ENCODE measurements at places on chromosomes 16 and 17.

DNA sequence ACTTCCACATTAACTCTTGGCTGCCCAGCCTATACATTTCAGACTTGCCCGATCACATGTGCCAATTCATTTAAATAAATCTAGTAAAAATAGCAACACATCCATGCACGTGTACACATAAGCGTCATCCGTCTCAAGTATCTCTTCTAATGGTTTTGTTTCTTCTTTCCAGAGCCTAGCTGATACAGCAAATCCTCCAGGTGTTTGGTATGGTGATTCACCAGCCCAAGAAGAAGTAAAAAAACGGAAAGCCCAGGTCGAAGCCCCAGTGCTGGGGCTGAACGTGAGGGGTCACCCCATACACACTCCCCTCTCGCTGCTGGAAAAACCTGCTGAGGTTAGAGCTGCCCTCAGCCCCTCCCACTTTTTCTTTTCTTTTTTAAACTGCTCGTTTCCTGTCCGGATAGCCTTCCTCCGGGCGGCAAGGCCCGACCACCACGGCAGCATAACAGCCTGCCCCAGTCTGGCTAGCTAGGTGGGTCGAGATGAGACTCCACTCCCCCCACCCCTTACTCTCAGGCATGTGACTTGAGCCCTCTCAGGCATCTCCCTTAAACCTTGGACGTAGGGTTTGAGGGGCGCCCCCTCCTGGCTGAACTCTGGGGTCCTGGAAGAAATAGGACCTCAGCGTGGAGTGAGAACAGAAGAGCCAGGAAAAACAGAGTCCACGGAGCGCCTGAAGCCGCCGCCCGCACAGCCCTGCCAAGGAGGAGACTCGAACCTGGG, 13.9 kb upstream of the OR1F1 start:
- DNase-seq: peak; percentile 64

DNA sequence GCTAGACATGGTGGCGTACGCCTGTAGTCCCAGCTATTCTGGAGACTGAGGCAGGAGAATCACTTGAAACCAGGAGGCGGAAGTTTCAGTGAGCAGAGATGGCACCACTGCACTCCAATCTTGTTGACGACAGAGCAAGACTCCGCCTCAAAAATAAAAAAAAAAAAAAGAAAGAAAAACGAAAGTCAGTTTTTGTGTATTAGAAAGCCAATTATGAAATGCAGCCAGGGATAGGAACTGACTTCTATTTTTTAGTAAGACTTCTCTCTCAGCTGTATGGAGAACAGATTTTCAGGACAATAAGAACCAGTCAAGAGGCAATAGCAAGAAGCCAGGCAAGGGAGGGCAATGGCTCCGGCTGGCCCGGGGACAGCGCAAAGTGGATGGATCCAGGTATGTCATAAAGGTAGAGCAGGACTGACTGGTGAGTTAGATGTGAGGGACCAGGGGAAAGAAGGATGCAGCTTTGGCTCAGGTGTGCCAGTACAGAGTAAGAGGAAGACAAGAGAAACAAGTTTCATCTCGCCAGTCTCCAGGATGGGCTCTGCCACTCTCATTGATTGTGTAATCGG, 12.5 kb upstream of the CCL1 start:
- DNase-seq: no peak

- DNase-seq: no peak
These were observed 27.8 kb downstream of the GRIN2A start for GRCh38 chr16:10154389-10154788.

- no peak for DNase-seq
These were observed 4.2 kb downstream of the SMPD3 start for GRCh38 chr16:68444056-68444657.

DNA sequence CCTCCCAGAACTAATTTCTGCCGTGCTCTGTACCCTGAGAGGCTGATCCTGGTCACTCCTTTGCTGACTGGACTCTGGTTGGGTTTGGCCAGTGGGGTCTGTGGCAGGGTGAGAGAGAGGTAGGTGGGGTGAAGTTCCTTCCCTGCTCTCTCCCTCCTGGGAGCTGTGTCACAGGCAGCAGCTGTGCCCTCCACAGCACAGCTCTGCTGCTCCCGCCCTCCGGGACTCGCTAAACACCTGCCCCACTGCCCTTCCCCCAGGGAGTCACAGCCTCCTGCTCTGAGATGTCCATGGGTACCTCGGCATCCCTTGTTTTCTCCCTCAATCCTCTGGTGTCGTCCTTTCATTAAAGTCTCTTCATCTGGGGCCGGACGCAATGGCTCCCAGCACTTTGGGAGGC, 66.4 kb downstream of the SRCIN1 start:
- DNase-seq: no peak

DNA sequence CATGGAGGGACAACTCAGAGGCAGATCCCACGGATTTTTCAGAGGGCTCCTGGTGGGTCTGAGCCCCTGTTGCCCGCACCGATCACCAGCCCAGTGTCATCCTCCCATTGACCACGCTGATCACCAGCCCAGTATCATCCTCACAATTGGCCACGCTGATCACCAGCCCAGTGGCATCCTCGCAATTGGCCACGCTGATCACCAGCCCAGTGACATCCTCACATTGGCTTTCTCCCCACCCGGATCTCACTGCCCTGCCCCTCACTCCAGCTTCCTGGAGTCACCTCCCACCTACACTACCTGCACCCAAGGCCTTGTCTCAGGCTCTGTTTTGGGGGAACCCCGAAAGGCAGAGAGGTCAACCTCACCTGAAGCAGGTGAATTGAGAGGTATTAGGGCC, 358.2 kb upstream of the TNRC6C start:
- no peak for DNase-seq

DNA sequence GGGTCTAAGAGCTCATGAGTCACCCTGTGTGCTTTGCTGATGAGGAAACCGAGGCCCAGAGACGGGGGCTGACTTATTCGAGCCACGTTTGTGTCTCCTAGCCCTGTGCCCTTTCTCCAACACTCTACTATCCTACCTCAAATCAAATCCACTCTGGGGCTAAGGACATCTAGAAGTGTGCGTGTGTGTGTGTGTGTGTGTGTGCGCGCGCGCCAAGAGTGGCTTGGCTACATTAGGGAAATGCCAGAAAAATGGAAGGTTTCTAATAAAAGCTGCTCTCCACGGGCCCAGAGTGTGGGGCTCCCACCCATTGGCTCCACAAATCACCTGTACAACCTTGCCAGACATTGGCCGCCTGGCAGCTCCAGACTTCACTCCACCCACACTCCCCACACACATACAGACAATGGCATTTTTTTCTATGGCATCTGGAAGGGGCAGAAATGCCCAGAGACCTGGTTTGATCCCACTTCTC, 30.3 kb upstream of the PHOSPHO1 start:
- DNase-seq: no peak

DNA sequence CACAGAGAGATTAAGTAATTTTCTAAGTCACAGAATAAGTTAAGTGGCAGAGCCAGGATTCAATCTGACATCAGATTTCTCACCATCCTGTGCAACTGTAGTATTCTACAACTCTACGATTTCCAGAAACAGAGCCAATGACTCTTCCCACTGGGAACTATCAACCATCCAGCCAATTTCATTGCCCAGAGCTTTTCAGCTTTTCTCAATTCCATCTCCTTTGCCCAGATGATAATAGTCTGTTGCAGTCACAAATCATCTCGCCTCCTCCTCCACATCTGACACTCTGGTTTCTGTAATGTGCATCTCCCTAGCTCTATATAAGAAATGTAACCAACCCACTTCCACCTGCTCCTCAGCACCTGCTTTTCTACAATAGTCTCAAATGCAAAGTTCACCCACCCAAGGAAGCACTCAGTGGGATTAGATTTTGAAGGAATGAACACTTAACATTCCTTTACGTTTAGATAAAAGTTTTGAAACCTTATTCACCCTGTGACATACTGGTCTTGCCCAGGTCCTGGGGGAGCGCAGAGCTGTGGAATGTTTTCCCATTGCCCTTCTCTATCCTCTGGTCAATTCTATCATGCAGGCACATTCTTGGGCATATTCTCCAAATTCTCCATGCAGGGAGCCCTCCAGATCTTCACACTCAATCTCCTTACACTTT, 167.8 kb upstream of the ASIC2 start:
- DNase-seq: no peak

GRCh38 chr16:68274441-68274840, 10.1 kb downstream of the SLC7A6 start:
- DNase-seq: no peak

GRCh38 chr16:52552643-52553042, 5.7 kb upstream of the TOX3 start:
- no peak for DNase-seq

- DNase-seq: no peak
These were observed 106.7 kb downstream of the TTC19 start for GRCh38 chr17:16106161-16106891.

GRCh38 chr16:22098405-22099255, 6.3 kb downstream of the VWA3A start:
- no peak for DNase-seq

- no peak for DNase-seq
These were observed 37.6 kb downstream of the CMC2 start for GRCh38 chr16:80969114-80969484.

- DNase-seq: peak; percentile 28
These were observed 6.2 kb downstream of the TNP2 start for GRCh38 chr16:11262915-11263314.

- DNase-seq: peak; percentile 49
These were observed 37.9 kb downstream of the IRF8 start for GRCh38 chr16:85936816-85937215.

- no peak for DNase-seq
These were observed 62.2 kb downstream of the RNF213 start for GRCh38 chr17:80322864-80323263.

GRCh38 chr17:78723001-78723796, 58.9 kb downstream of the CYTH1 start:
- DNase-seq: no peak

DNA sequence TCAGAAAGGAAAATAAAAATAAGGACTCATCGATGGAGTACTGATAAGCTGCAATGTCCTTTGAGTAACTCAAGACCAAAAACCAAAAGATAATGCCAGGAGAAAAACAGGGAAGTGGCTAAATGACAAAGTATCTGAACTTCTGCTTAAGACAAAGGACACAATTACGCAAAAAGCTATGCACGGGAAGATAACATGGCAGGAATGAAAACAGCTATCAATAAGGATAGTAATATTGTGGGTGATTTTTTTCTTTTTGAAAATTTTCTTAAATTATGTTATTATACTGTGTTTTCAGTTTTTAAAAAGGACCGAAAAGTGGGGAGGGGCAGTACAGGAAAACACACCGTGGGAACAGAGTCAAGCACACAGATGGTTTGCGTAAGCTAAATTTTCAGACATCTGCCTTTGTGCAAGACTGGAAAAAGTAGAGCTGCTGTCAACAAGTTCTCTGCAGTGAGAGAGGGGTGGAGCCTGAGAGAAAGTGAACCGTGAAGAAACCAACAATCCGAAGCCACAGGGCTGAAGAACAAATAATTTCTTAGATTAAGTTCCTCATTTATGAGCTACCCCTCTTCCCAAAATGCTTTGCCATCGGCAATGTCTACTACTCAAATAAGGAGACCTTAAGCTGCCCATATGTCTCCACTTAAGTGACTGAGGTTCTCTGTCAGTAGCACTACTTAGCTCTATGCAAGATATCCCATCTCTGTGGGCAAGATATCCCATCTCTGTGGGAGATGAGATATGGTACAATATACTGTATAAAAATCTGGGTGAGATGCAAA, 99.9 kb upstream of the CORO6 start:
- no peak for DNase-seq

GRCh38 chr17:79353016-79353415, 257.8 kb downstream of the RBFOX3 start:
- no peak for DNase-seq

GRCh38 chr16:48318630-48319029, 66.6 kb downstream of the SIAH1 start:
- DNase-seq: peak; percentile 6

DNA sequence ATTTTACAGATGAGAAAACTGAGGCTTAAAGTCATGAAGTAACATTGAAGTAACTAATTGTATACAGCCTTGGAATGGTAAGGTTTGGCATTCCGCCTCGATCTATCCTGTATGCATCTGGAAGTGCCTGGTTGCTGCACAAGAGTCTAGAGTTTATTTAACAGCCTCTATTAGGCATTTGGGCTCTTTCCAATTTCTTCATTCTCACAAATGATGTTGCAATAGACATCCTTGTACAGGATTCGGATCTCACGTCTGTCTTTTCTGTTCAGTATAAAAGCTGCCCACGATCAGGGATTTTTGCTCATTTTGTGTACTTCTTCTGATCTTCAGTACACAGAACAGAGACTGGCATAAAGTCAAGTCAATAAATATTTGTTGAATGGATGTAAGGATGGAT, 100.5 kb downstream of the AIPL1 start:
- no peak for DNase-seq

DNA sequence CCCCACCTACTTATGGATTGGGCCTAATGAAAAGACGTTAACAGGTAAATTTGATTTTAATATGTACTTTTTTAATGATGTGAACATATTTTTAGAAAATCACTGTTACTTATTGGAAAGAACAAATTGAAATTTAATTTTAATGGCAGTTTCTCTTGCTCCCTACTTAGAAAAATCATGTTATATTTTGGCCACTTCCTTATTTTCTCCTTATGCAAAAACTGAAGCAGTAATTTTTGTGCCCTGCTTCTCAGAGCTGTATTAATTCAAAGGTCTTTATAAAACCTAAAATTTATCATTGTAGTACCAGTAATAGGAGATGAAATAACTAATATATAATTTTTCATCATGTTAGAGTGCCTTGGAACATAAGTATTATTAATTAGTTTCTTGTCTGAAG, 2.8 kb downstream of the ZPBP2 start:
- no peak for DNase-seq

- DNase-seq: no peak
These were observed 4.3 kb upstream of the NTN1 start for GRCh38 chr17:9016941-9017552.

DNA sequence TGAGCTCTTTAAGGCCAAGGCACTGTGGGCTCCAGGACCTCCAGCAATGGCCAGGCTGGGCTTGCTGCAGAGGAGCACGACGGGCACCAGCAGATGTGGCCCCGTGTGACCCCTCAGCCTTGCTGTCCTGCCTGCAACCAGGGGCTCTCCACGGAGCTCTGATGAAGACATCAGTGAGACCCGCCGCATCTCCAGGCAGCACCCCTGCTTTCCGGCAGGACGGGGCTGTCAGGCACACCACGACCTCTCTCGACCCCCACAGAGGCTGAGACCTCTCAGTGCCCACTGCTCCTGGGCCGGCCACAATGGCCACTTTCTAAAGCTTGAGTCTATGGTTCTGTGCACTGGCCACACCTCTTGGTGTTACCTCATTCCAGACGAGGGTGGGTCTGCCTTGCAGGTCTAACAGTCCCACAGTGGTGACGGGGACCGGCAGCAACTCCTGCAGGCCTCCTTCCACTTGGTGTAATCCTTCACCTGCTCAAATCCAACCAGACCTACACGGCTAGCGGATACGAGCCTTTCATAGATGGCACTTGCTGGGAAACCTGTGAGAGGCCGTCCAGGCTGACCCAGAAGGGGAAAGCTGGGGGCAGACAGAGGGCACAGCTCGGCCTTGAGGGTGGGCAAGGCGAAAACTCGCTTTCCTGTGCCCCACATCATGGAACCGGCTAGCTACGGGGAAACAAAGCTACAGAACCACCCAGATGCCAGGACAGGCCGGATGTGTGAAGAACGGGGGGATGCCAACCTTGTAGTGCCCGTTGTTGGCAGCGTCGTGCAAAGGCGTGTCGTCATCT, 70.5 kb downstream of the ZNF778 start:
- no peak for DNase-seq

GRCh38 chr16:9170470-9170869, 79.0 kb downstream of the HAPSTR1 start:
- no peak for DNase-seq
